Nasal cavity respiratory epithelium epithelial cell of viscerocranial mucosa (primary cell): ENCODE measurements at places on chromosomes 2 and 18. TPM values are rescaled to one million over a fixed set of nuclear protein-coding genes. Genes with fewer than 3 reads are reported as not detected.

ALK gene
- total RNA-seq = 0.14 TPM in 1 of 2 replicates, not detected in the other

CFLAR gene
- 80.3 and 128 TPM in 2 replicates for total RNA-seq

OSR1 gene
- total RNA-seq = 0.50 and 1.7 TPM in 2 replicates

EFHD1 gene
- total RNA-seq = 0.07 TPM in 1 of 2 replicates, not detected in the other

ZNF532 gene
- 46.1 and 59.9 TPM in 2 replicates for total RNA-seq

NXPH2 gene
- not detected in 2 replicates for total RNA-seq

ZNF385B gene
- 0.34 TPM in 1 of 2 replicates, not detected in the other for total RNA-seq

DCDC2C gene
- total RNA-seq = not detected in 2 replicates

IL18R1 gene
- total RNA-seq = 5.5 and 9.5 TPM in 2 replicates

INPP5D gene
- 29.7 and 88.3 TPM in 2 replicates for total RNA-seq
